ENCODE measurements at places on chromosomes 2 and 18.

DNA sequence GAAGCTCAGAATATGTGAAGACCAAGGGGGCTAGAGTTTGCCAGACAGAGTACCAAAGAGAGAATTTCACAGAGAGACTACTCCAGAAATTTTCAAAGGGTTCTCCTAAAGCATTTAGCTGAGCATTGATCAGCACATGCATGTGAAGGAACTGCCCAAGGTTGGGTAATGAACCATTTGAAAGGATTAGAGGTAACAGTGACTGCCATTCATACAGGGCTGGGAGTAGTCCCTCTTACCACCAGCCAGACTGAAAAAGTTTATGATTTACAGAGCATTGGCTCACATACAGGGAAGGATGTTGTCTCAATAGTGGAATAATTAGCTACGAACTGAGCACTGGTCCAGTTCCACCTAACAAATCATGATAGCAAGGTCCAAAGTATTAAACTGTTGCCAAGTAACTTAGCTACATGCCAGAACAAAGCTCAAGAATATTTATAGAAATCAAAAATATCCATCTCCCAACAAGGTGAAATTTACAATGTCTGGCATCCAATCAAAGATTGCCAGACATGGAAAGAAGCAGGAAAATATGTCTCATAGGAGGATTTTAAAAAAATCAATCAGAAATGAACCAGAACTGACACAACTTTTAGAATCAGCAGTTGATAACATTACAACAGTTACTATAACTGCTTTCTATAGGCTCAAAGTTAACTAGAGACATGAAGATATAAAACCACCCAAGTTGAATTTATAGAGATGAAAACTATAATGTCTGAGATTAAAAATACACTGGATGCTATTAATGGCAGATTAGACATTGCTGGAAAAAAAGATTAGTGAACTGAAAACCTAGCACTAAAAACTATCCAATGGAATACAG lies 25.7 kb upstream of the RNF103 start:
- DNase-seq = no peak

DNA sequence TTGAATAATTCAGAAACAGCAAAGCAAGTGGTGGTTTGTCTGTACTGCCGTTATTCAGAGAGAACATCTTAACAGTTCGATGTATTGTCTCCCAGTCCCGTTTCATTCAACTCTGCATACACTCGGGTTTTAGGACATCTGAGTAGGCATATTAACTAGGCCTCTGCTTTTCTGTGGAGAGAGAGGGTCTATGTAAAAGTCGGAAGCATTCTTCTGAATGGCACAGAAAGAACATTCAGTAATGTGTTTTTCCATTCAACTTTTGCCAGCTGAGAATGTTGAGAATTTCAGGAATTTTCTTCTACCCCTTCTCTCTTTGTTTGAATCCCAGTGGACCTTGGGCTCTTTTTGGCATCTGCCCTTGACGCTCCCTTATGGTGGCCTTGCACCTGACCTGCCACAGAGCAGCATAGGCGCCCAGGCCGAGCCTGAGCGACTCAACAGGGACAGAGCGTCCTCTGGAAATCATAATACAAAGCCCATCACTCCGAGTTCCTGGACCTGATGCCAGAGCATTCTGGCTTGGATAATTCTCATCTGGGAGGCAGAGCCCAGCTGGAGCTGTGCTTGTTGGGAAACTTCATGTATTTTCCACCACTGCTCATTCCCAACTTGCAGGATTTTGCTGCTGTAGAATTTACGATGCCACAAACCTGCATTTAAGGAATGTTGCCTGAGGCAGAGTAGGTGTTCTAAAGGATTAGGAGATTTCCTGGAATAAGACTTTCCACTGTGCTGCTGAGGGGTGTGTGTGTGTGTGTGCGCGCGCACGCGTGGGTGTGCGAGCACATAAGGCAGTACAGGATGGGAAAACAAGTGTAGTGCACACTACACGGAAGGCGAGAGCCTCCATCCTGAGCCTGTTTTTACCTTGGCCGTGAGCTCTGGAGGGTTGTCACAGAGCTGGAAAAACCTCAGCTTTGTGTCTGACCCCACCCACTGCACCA lies 77.2 kb upstream of the TXNDC2 start:
- DNase-seq = no peak

- peak; percentile 73 for DNase-seq
Measured at GRCh38 chr2:20326163-20326780, 24.4 kb downstream of the PUM2 start.

- DNase-seq = no peak
Measured at GRCh38 chr18:3541549-3542386, 91.8 kb downstream of the TGIF1 start.

All from NCI-H524 (cell line).